ENCODE measurements at places on chromosomes 7 and 10.

- peak; percentile 10 for DNase-seq
Measured at GRCh38 chr10:124916098-124916584, 25.8 kb upstream of the ZRANB1 start.

GRCh38 chr7:4707980-4708411 is 25.9 kb downstream of the FOXK1 start:
- no peak for DNase-seq

DNA sequence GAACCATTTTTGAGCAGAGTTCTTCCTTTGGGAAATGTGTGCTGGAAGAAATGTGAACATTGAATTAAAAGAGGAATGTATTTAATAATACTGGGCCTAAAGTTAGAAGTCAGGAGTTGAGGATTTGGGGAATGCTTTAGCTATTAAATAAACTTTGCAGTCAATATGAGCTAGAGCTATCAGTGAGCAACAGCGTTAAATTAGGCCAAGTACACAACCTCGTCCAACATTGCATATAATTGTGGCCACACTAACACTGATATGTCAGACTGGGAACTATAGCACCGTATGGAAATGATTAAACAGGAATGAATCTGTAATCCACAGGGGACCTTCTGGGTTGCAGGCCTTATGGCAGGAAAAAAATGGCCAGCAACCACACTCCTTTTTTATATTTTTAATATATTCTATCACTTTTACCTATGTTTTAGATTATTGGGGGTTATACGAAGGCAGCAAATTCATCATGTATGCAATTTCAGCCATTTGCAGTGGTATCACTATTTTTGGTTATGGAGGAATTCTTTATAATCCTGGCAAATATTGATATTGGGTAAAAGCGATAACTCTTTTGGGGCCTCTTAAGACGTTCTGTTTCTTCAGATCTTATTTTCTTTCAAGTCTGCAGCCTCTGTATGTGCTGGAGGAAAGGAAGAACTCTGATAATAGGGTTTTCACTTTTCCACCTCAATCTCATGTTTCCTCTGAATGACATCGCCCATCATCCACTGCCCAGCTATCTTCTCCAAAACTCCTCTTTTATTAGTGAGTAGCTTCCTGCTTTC is 236.3 kb upstream of the PLXDC2 start:
- no peak for DNase-seq

GRCh38 chr7:17663061-17663675 is 277.1 kb downstream of the SNX13 start:
- no peak for DNase-seq

DNA sequence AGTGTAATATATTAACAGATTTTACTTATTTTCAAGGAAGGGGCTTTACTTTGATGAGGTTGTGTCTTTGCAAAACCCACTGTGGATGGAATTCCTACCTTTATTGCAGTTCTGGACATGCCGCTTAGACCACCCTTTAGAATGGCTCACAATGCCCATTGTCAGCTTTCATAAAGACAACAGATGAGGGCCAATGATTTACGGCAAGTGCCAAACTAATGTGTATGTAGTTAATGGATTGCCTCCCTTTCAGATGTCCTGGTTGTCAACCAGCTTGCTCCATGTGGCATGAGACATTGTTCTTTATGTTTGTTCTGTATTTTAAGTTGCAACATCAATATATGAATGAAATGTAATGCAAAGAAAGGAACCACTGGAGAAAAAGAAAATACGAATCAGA is 35.0 kb upstream of the ELMO1 start:
- no peak for DNase-seq

DNA sequence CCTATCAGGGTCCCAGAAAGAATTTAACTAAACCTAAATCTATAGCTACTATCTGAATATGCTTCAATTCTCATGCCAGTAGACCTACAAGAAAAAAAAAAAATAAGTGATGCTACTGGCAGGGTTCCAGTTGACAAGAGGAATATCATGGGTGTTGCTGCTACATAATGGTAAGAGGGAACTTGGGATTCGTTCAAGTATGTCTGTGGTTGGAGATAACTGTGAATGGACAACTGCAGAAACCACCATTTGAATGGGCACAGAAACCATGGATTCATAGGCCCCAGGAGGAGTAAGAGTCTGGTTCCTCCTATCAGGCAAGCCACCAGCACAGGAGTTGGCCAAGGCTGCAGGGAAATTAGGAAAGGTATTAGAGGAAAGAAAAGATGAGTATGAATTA is 287.6 kb upstream of the HGF start:
- DNase-seq: no peak

- DNase-seq: no peak
Measured at GRCh38 chr10:75474106-75474505, 42.7 kb downstream of the LRMDA start.

DNA sequence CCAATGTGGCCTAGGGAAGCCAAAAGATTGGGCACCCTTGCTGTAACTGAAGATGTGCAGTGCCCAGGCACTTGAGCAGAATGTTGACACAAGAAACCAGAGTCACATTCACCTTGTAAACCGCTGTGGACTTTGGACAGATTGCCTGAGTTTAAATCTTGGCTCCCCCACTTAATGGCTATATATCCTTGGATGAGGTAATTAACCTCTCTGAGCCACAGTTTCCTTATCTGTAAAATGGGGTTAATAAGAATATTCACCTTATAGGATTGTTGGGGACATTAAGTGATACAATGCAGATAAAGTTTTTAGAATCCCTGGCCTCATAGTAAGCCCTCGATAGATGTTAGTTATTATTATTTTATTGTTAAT is 331.0 kb downstream of the LRMDA start:
- no peak for DNase-seq

DNA sequence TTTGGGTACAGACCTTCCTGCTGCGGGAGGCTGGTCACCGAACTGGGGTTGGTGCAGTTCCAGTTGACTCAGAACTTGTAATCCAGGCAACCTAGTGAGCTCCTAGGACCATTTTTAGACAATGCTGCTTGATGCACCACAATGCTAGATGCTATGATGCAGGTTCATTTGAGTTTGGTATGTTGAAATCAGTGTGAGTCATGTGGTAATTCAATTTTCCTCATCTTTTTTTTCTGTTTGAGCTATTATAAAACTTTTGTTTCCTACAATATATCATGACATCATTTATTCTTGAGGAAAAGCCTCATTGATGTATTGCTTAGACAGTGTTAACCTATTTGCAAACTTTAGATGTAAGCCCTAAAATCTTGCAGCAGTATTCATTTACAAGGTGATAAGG is 40.9 kb upstream of the MTPN start:
- DNase-seq: no peak

- DNase-seq: no peak
Measured at GRCh38 chr7:38385682-38386081, 112.2 kb upstream of the TARP start.

DNA sequence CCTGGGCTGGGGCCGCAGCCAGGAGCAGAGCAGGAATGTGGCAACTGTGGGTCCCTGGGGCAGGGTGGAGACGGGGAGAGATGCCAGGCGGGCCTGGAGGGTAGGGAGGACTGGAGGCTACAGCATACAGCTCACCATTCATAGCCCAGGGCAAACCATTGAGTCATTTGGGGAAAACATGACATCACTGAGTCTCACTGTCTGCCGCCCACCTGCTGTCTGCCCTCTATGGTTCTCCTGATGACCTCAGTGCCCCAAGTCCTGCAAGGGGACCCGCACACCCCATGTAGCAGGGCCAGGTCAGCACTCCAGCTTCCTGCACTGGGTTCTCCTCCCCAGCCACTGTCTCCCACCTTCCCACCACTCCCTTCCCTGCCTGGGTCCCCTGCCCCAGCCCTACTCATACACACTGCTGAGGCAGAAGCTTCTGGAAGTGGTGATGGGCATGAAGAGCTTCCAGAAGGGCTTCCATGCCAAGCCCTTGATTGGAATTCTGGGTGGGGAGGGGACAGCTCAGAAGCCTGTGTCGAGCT is 10.4 kb downstream of the CHST3 start:
- no peak for DNase-seq

- no peak for DNase-seq
Measured at GRCh38 chr7:24971333-24972165, 8.4 kb downstream of the OSBPL3 start.

- DNase-seq: no peak
Measured at GRCh38 chr10:108567899-108568752, 1355.2 kb downstream of the XPNPEP1 start.

GRCh38 chr7:142807855-142808460 is 37.2 kb downstream of the PRSS2 start:
- DNase-seq: no peak

GRCh38 chr7:77247206-77247850 is 47.7 kb upstream of the FGL2 start:
- DNase-seq: peak; percentile 88

DNA sequence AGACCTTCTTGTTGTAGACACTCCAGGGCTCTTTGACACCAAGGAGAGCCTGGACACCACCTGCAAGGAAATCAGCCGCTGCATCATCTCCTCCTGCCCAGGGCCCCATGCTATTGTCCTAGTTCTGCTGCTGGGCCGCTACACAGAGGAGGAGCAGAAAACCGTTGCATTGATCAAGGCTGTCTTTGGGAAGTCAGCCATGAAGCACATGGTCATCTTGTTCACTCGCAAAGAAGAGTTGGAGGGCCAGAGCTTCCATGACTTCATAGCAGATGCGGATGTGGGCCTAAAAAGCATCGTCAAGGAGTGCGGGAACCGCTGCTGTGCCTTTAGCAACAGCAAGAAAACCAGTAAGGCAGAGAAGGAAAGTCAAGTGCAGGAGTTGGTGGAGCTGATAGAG is 5.5 kb downstream of the GIMAP7 start:
- no peak for DNase-seq

GRCh38 chr7:55235115-55235514 is 130.0 kb upstream of the LANCL2 start:
- no peak for DNase-seq

GRCh38 chr10:90424730-90425129 is 433.1 kb downstream of the HTR7 start:
- no peak for DNase-seq

- no peak for DNase-seq
Measured at GRCh38 chr7:24284699-24285506, 913 bp downstream of the NPY start.

DNA sequence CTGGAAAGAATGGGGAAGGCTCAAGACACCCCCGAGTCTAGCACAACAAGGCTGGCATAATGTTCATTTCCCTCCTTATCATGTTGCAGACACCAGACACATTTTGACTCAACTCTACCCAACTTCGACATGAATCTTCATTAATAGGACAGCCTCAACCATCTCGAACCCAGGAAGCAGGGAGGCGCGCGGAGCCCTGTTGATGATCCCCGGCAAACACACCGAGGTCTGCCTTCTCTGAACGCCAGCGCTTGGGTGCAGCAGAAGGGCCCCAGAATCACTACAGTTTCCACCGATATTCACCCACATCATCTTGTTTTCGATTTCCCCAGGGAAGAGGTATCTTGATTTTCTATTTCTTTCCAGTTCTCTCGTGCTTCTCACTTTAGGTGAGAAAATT is 563.6 kb downstream of the TCERG1L start:
- no peak for DNase-seq

DNA sequence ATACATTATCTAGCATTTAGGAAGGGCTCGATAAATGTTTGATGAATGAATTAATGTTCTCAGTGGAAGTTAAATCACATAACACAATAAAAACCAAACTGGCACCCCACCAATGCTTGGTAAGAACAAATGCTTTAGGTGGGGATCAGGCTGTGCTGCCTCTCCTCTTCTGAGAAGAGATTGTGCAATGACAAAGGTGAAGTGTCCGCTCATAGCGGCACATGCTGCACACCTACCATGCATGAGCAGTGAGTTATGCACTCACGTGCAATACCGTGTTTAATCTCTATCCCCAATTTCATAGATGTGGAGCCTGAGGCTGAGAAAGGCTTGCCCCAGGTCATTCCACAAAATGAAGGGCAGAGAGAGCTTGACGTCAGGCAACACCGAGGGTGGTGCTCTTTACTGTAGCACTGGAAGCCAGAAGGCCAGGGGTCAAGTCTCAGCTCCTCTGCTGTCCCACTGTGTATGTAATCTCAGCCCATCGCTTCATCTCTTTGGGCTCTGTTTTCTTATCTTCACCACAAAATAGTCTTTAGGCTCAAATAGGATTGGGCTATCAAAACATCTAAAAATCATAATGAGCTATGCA is 72.9 kb upstream of the EFCAB10 start:
- DNase-seq: no peak

- no peak for DNase-seq
Measured at GRCh38 chr10:64376167-64376566, 855.0 kb downstream of the REEP3 start.

DNA sequence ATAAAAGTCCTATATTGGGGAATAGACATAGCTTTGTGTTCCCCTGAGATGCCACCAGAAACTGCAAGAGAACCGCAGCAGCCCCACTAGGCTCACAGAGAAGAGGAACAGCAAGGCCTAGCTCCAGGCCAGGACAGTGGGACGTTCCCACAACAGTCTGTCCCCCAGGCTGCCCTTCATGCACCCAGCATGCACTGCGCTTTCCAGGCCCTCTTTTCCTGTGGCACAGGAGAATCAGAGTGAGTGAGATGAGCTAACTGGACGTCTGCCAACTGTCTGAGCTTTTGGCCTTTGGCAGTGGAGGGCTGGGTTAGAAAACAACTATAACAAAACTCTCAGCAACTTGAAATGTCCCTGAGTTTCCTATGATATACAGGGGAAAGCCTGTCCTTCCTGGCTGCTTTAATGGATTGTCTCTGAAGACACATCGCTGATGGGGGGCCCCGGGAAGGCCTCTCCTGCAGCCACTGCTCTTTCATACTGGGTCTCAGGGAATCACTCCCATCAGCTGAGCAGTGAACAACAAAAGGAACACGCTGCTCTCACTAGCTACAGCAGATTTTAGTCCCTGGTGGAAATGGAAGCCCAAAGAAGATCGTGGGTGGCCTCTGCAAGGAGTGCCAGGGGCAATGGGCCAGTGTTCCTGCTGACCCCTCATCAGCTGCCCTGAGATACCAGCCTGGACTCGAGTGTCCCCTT is 53.5 kb downstream of the PODXL start:
- no peak for DNase-seq

DNA sequence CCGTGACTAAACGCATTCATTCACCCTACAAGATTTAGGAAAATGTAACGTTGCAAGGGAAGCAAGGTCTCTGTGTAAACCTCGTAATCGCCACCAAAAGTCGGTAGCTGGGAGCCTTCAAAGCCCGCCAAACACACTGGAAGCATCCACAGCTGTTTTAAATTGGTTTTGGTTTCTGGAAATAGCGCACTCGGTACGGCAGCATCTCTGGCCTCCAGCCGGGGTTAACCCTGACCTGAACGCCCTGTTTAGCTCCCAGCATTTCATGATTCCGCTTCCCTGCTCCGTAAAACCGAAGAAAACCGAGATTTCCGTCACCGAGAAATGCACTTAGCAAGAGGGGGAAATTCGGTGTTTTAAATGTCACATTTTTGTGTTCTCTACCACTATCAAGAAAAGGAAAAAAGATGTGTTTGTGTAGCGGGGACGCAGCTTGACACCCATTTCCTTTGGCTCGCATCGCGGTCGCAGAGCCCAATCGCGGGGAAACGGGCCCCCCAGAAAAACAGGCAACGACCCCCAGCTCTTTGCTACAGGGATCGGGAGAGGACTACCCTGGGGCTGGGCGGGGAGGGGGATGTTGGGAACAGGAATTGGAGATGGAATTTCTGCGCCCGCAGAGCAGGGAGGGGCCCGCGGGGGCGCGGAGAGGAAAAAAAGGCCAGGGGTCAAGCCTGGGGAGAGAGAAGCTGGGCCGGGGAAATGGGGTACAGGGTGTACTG is 646 bp downstream of the SGCE start:
- no peak for DNase-seq
